ENCODE measurements at places on chromosomes 1 and 21.
A peak's percentile ranks its signal among the peaks of the same experiment; 100 is the strongest.

GRCh38 chr1:210311726-210312493 lies 16.8 kb upstream of the HHAT start:
- DNase-seq = no peak

DNA sequence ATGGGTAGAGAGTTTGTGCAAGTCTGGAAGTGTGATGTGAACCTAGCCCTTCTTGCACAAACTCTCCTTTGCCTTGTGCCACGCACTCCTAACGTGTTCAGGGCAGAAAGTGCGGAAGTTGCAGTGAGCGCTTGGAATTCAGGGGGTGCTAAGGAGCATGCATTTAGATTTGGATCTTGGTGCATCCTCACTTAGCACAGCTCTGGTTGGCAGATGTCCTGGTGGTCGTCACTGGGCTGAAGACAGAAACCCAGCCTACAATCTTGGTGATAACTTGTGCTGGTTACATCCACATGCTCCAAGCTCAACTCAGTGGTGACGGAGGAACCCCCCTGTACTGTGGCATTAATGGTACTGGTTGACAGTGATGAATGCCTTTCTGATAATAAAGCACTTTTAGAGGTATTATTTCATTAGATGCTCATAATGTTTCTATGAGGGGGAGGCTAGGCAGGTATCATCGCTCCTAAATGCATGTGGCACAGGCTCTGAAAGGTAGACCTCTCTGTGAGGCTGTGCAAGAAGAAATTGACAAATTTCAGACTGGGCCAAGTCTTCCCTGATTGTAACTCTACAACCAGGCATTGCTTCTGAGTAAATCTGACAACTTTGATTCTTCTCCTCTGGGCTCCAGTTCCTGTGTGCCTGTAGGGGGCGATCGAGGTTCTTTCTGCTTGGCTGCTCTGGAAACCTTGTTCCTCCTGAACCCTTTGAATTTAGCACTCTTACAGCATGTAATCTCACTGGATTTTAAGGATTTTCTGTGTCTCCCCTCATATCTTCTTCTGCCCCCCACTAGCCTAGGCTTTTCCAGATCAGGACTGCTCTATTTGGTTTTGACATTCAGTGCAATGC lies 40.6 kb downstream of the MAPKAPK2 start:
- no peak for DNase-seq

DNA sequence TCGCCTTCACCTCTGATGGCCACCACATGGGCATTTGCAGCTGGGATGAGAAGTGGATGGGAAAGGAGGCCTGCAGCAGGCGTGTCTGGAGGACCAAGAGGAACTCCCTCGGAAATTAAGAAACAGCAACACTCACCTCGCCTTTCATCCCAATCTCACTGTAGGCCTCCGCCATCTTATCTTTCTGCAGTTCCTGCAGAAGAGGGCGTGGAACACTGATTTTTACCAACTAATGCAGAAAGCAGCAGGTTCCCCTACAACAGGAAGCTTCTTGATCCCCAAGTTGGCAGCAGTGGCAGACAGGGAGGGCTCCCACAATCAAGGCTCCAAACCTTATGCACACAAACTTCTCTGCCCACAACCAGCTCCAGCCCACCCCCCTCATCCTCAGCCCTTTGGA lies 84.4 kb downstream of the CD247 start:
- no peak for DNase-seq

- peak; percentile 9 for DNase-seq
Observed at GRCh38 chr1:39105841-39106765, 80.0 kb downstream of the NDUFS5 start.

DNA sequence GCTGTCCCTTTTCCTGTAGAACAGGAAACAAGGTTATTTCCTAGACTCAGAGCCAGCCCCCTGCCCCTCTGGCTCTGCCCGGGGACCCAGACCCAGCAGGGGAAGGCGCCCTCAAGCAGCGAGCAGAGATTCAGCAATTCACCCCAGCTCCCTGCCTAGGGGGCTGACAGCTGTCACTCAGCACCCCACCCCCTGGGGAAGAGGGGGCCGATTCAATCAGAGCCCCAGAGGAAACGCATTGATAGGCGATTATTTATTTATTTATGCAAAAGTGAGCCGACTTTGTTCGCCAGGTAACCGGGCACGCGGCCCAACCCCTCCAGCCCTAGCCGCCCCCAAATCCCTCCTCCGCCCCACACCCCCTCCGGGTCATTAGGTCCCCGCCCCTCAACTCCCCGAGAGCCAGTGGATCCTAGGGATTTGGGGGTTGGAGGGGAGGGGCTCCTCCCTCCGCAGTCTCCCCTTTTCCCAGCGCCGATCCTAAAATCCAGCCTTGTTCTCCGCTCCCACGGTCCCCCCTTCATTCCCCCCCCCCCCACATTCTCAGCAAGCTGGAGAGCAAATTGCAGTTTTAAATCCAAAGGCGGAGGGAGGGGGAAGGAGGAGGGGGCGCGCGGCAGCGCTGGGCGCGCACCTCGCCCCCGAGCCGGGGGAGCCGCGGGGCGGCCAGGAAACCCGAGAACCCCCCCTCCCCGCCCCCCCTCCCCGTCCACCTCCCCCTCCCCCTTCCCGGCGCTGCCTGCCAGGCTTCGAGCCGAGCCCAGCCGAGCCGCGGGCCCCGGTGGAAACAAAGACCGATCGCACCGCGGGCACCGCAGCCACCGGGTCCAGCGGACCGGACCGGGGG lies 1.3 kb downstream of the AHDC1 start:
- no peak for DNase-seq

- DNase-seq = no peak
Observed at GRCh38 chr1:188660572-188660971, 1817.1 kb downstream of the BRINP3 start.

- no peak for DNase-seq
Observed at GRCh38 chr1:205665201-205666045, 14.9 kb downstream of the SLC45A3 start.

DNA sequence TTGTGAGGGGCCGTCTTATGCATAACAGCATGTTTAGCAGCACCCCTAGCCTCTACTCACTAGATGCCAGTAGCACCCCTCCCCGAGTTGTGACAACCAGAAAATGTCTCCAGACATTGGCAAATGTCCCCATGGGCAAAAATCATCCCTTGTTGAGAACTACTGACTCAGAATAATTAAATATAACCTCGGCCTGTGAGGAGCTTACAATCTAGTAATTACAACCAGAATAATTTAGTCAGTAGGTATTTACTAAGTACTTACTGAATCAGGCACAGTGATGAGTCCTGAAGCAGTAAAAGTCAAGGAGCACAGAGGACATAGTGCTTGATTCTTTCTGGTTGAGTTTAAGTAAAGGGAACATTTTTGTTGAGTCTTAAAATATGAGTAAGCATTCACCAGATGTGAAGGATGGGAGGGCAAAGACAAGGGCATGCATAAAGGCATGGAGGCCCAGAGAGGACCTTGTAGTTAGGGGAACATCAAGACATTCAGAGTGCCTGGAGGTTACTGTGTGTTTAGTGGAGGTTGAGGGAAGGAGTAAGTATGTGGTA lies 44.1 kb upstream of the KCNQ4 start:
- DNase-seq = no peak

DNA sequence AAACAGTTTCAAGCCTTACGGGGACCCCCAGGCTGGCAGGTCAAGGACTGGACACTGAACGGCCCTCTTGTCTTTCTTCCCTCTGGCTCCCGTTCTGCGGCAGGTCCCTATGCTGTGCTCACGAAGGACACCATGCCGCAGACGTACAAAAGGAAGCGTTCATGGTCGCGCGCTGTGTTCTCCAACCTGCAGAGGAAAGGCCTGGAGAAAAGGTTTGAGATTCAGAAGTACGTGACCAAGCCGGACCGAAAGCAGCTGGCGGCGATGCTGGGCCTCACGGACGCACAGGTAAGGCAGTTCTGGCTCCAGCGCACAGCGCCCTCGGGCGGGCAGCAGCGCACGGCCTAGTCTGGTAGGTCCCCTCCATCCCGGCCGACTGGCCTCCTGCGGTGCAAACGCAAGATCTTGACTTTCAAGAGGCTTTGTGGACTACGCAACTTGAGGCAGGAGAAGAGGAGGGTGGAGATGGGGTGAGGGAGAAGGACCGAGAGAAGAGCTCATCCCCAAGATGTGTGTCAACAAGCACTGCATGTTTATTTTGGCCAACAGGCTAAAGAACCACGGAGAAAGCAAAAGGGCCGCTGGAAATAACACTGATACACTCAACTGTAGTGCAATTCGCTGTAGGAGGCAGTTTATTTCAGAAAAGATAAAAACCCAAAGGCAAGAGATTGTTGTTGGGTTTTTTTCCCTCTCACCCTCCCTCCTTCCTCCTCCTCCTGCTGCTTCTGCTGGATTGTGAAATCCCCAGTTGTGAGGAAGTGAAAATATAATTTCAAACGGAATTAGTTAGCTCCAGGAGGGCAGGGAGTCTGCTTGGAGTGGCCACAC lies 3.0 kb downstream of the HLX start:
- no peak for DNase-seq

DNA sequence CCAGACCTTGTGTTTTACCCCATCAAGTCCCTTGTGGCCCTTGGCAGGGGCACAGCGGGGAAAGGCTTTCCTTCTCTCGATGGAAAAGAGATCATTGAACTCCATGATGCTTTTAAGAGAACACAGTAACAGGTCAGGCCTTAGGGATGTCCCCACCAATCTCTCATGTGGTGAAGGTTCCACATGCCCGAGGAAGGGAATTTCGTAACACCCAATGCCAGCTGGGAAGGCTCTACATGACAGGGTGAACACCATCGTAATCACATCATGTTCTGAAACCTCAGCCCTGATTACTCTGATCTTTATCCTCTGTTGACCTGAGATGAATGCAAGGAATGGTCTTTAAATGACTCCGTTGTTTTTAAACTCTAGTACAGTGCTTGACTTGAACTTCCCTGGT lies 105.5 kb upstream of the SPAG17 start:
- no peak for DNase-seq

DNA sequence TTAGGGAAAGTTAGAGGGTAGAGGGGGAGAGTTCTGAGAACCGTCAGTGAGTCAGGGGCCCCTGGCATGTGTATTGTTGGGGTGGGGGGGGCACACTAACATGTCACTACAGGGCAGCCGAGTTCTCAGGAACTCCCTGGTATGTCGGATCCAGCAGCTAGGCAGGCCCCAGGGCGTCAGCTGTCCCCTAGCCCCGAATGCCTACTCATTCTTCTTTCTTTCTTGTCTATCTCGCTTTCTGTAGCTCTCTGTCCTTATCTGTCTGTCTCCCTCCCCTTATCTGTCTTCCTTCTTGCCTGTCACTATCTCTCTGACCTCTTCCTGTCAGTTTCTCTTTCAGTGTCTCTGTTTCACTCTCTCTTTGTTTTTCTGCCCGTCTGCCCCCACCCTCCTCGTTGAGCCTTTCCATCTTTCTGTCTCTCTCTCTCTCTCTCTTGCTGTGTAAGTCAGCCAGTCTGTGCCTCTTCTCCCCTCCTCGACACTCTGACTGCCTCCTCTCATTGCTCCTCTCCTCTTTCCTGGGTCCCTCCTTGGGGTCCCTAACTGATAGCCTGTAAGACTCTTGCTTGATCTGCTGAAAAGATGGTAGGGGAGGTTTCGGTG lies 2.4 kb downstream of the NTRK1 start:
- no peak for DNase-seq

- DNase-seq = no peak
Observed at GRCh38 chr21:38721055-38721454, 84.7 kb upstream of the ETS2 start.

DNA sequence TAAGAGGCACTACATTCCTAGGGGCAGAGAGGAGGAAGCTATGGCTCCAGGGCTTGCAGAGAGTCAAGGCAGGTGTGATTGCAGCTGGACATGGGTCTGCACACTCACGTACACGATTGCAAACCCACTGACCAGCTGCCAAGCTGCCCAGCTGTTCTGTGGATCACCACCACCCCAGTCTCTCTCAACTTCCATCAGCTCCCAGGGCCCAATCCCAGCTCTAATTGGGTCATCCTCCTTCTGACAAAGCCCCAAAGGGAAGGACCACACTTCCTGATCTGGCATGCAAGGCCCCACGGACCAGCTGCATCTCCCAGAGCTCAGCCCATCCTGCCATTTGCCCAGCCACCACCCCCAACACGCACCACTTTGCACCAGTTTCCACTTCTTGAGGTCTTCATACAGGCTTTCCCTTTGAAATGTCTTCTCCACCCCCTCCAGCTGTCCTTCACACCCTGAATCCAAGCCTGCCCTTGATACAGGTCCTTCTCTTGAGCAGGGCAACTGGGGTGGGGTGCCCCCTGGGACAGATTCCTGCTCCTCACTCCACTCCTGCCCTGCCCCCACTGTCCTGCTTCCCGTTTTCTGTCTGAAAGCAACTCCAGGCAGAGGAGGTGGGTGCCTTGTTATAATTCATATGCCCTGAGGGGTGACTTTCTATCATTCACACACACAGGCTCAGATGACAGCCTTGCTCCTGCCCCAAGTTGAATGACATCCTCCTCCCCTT lies 179.4 kb upstream of the EDN2 start:
- DNase-seq = no peak

DNA sequence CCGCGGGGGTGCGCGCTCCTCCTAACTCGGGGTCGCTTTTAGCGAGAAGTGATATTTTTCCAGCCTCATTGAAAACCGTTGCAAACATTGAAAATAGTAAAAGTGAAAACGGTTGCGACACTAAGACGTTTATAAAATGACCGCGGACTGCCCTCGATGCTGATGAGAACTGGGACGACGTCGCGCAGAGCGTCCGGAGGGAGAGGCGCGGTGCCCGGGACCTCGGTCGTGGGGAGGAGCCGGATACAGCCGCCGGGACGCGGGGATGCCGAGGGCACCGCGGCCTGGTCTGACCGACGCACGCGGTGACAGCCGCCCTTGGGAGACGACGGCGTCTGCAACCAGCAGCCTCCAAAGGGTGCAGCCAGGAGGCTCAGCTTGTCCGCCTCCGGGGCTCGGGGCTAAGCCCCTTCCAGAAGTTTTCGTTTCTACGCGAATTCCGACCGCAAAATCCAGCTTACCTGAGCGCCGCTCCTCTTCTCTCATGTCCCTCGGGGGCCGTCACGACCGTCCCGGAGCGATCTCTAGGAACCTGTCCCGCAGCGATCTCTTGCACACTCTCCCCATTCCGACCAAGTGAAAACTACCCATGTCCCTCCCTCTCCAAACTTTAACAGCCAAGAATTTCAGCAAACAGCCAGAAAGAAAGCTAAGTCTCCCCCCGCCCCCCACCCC lies 144.4 kb upstream of the ETS2 start:
- DNase-seq = no peak

GRCh38 chr1:9676815-9677393 lies 25.4 kb downstream of the PIK3CD start:
- no peak for DNase-seq

GRCh38 chr1:216847397-216848036 lies 124.3 kb upstream of the ESRRG start:
- DNase-seq = no peak

DNA sequence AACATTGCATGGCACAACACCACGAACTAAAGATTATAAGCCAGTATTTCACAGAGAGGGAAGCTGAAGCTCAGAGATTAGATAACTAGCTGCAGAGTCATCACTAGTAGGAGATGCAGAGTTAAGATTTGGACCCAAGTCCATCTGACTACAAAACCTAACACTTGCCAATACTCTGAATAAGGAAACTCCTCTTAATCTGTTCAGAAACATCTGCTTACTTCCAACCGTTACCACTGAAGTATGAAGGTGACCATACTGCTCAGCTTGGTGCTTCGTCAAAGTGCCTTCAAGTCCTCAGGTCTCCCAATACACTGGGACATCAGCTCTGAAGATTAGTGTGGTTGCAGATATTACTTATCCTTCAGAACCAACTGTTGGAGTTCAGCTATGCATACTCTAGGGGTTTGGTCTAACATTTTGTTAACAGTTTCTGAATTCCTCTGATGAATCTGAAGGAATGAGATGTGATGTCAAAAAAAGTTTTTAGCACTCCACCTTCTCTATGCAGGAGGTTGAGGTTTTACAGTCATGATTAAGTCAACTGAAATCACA lies 179.6 kb downstream of the TPR start:
- no peak for DNase-seq

- DNase-seq = no peak
Observed at GRCh38 chr21:24259241-24259640, 1348.0 kb downstream of the MRPL39 start.

Measured in activated CD8-positive, alpha-beta memory T cell treated with anti-CD3 and anti-CD28 coated beads for 4 hours (primary cell).